ENCODE measurements at places on chromosomes 6 and 20. TPM values are rescaled to one million over a fixed set of nuclear protein-coding genes. Genes with fewer than 3 reads are reported as not detected.
A peak's percentile ranks its signal among the peaks of the same experiment; 100 is the strongest.

DNA sequence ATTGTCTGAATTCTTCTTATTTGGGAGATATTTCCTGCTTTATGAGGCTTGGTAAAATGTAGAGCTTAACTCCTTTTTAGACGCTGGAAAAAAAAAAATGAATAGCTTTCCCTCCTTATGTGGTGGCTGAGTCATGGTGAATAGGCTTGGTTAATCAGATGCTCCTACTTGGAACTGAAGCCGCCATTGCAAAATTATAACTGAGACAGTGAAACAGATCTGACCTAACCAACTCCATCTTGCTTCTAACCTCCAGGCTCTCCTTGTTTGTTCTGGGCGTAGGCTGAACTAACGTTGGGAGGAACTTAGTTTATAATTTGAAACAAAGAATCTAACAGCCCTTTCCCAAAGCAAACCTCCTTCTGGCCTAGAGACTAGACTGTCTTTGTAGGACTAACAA lies 43.2 kb upstream of the PLCB4 start:
- H3K27me3 ChIP-seq = no peaks in the 10 kb centered on the region
- peak; percentile 73 for DNase-seq
- no peaks in the 10 kb centered on the region for H3K36me3 ChIP-seq
- H3K27ac ChIP-seq = peak overlapping the region; percentile 16

CDS2 gene
- total RNA-seq = 13.2 TPM

ADTRP gene
- not detected for total RNA-seq

NEURL2 gene
- 3.7 TPM for total RNA-seq
